ENCODE measurements at places on chromosomes 5 and 9.
A peak's percentile ranks its signal among the peaks of the same experiment; 100 is the strongest.

DNA sequence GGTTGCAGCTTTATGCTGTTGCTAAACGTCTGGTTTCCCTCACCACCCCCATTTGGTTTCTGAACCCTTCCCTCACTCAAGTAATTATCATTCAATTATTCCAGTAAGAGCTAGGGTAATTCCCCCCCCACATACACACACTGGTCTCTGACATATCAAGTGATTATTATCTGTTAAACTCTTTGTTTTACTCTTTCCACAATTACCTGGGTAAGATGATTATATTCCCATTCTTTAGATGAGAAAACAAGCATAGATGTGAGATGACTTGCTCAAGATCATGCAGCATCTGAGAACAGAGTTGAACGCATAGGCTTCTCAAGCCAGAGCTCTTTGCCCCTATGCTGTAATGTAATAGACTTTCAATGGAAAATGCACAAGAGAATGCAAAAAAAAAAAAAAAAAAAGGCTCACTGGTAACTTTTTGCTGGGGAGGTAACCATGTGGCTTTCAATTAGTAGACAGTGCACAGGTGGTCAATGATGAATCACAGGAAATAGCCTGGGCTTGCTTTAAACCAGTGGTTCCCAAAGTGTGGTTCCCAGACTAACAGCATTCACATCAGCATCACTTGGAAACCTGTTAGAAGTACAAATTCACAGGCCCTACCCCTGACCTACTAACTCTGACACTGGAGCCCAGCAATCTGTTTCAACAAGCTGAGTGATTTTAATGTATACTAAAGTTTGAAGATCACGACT, 87.6 kb downstream of the PIK3R1 start:
- no peak for DNase-seq

GRCh38 chr9:132945186-132946130, 1.0 kb upstream of the TSC1 start:
- DNase-seq = no peak

DNA sequence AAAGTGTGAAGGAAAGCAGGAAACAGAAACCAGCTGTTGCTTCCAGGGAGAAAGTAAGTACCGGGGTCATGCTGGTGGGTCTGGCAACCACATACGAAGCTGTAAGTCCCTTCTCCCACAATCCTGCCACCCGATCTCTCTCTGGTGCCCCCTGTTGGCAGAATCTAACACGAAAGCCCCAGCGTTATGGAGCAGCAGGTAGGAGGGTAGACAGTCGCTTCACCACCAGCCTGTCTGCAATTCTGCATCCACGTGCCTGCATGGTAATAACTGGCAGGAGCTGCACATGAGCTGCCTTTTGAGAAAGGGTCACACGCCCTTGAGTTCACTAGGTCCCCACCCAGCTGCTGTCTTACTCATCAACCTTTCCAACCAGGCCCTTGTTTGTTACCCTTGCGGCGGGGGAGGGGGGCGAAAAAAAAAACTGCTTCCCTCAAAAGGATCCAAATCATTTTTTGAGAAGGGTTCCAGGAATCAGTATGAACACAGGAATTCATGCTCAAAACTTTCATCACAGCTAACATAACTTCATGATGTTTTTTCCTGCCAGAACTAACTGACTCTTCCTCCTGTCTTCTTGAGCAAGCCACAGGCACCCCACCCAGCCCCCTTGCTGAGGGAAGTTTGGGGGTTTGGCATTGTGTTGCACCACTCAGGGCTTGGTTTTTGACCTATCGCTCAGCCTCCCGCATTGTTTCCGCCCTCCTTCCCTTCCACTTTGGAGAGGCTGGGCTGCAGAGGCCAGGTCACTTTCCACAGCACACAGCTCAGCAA, 19.6 kb upstream of the TMEM252 start:
- DNase-seq = peak; percentile 83

- DNase-seq = no peak
Measured at GRCh38 chr5:180598797-180599589, 7.7 kb upstream of the SCGB3A1 start.

GRCh38 chr5:59061377-59061776, 478.5 kb downstream of the RAB3C start:
- DNase-seq = no peak

- peak; percentile 6 for DNase-seq
Measured at GRCh38 chr5:97192580-97193354, 9.7 kb upstream of the RIOK2 start.

GRCh38 chr9:133572821-133573361, 36.3 kb downstream of the FAM163B start:
- DNase-seq = peak; percentile 76
